ENCODE measurements at places on chromosomes 12 and 14.

- no peak for DNase-seq
Observed at GRCh38 chr14:34741840-34742239, 27.4 kb upstream of the CFL2 start.

GRCh38 chr14:32426028-32426427 lies 96.9 kb downstream of the AKAP6 start:
- no peak for DNase-seq

GRCh38 chr14:64958201-64958600 lies 13.9 kb downstream of the RAB15 start:
- DNase-seq = no peak

GRCh38 chr12:15772405-15773018 lies 16.7 kb downstream of the EPS8 start:
- DNase-seq = no peak

- DNase-seq = no peak
Observed at GRCh38 chr14:104879983-104880565, 15.0 kb downstream of the CEP170B start.

DNA sequence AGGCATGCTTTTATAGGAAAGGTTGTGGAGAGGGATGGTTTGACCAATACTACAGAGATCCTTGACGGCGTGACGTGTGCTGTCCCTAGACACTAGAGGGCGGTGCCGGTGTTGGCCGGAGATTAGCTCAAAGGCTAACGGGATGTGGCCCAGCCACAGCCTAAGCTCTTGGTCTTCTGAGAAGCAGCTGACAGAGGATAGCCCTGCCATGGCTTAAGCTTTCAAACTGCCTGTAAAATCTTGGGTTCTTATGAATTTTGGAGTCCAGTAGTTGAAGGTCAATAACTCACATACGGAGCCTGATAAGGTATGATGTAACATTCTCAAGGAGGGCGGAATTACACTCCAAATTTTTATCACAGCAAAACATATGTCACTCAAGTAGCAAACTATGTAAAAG lies 515.7 kb upstream of the ATXN7L3B start:
- peak; percentile 29 for DNase-seq

GRCh38 chr14:96602186-96602585 lies 100.0 kb downstream of the PAPOLA start:
- no peak for DNase-seq

All from HS-27A (cell line).